Cortex of kidney (tissue), 1 donor: ENCODE measurements at places on chromosomes 6 and 20.

DNA sequence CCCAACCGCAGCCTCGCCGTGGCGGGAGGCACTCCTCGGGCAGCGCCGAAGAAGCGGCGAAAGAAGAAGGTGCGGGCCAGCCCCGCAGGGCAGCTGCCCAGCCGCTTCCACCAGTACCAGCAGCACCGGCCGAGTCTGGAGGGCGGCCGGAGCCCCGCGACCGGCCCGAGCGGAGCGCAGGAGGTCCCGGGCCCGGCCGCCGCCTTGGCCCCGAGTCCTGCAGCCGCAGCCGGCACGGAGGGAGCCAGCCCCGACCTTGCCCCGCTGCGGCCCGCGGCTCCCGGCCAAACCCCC lies 525 bp downstream of the PNRC1 start:
- no peak for DNase-seq

DNA sequence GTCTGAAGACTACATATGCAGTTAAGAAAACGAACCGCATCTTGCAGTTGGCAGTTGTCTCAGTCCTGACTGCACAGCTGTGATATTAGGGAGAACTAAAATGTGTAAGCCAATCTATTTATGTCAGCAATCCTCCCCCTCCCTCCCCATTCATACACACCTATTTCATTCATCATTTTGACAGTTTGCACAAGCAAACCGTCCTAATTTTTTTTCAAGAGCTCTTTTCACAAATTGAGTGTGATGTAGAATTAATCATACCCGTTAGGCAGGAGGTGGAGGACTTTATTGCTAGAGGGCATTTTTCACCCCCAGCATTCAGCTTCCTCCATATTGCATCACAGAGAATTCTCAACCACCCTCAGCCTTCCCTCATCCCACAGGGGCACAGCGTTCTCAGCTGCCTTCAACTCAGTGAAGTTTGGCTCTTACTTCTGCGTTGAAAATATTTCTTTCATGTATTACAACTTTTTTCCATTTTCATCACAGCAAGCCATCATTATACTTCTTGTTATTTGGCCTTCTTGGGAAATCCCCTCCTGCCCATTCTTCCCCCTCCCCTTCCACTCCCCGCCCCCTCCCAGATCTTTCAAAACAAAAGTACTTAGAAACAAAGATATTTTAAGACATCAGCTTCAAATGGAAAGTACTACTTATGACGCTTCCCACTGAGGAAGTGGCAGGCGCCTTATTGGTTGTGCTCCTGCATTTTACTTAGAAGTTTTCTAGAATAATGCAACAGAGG lies 37.5 kb downstream of the NOX3 start:
- no peak for DNase-seq

- DNase-seq, result no peak
Observed at GRCh38 chr6:150006961-150007464, 18.3 kb downstream of the RAET1L start.

DNA sequence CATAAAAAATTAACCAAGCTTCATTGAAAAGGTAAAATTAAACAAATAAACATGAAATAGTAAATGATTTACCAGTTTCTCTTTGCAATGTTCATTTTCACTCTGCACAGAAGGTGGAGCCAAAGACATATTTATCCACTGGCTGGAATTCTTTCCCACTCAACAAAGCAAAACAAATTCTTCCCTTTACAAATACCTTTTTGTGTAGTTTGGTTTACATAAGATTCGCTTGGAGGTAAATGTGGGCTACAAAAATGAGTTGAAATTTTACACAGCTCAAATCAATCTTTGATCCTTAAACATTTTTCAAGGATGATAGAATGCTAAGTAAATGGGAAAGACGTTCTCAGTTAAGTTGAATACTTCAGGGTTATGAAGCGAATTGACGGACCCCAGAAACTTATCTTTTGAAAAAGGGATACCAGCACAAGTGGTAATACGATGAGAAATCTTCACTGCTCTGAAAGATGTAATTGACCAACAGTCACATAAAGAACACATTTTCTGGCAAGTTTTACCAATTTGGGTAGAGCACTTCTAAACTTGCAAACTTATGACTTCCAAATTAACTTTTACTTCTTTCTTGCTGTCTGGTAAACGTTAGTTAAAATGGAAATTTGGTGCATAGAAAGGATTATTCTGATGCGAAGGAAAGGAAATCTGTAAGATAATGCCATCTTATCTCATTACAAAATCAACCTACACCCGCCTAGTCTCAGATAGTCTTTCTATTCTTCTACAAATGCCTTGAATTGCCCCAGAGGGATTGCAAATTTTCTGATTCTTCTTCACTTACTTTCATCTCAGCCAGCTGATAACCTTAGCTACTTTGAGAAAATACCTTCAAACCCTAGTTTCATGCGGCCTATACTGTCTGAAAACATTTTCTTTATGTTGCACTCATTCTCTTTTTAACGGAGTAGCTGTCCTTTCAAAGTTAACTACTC lies 4.7 kb upstream of the GJA1 start:
- DNase-seq, result no peak

- no peak for DNase-seq
Observed at GRCh38 chr6:143223895-143224294, 163.2 kb downstream of the AIG1 start.

- no peak for DNase-seq
Observed at GRCh38 chr6:113202852-113203714, 654.1 kb upstream of the MARCKS start.

DNA sequence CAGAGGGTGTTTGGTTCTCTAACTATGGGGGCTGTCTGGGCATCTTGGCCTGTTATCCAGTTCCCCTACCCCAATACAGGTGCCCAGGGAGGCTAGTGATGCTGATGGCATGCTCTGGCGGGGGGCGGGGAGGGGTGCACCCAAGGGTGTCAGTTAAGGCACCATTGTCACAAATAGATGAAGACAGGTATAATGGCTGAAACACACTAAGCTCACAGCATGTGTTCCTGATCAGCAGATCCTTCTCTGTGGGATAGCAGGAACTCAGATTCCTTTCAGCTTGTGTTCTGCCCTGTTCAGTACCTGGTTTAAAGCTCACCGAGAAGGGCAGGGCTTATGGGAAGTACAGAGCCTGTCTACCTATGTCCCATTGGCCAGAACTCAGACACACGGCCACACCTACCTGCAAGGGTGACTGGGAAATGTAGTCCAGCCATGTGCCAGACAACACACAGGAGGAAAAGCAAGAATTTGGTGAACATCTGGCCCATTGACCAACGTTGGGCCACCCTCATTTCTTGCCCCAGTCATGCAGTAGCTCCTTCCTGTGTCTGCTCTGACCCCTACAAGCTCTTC lies 3.4 kb upstream of the RSPO4 start:
- DNase-seq, result no peak

DNA sequence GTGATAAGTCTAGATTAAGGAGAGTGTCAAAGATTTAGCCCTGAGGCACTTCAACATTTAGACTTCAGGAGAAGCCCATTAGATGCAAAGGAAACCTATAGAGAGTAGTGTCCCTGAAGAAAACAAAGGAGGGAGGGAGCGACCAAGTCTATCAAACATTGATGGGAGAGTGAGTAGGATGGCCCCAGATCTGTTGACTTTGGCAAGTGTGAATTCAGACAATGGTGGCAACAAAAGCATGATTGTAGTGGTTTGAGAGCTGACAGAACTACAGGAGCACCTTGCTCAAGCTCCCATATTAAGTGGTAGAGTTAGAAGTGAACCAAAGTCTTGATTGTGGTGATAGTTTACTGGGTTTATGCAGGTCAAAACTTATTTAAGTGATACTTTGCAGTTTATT lies 979 bp upstream of the ABCF1 start:
- no peak for DNase-seq

DNA sequence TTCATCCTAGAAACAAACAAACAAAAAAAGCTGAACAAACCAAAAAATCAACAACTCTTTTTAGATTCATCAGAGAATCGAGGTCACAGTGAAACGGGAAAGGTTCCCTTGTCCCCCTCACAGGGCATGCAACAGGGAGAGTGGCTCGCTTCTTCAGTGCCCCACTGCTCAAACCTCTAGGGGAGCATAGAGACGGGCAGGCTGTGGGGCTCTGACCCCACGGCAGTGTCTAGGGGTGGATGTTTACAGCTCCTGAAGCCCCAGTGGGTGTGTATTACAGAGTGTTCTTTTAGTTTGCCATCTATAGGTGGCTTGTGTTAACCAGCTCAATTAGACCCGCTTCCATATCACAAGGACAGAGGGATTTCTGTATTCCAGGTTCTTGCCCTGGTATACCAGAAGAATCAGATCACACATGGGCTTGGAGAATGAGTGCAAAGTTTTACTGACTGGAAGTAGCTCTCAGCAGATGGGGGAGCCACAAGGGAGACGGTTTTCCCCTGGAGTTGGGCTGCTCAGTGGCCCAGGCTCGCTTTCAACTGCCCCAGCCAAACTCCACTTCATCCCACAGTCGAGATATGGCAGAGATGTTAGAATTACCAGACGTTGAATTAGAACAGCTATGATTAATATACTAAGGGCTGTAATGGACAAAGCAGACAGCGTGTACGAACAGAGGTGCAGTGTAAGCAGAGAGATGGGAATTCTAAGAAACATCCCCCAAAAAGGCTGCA lies 192.6 kb upstream of the CST7 start:
- DNase-seq, result no peak

GRCh38 chr6:89961481-89961880 lies 67.2 kb downstream of the GJA10 start:
- no peak for DNase-seq

DNA sequence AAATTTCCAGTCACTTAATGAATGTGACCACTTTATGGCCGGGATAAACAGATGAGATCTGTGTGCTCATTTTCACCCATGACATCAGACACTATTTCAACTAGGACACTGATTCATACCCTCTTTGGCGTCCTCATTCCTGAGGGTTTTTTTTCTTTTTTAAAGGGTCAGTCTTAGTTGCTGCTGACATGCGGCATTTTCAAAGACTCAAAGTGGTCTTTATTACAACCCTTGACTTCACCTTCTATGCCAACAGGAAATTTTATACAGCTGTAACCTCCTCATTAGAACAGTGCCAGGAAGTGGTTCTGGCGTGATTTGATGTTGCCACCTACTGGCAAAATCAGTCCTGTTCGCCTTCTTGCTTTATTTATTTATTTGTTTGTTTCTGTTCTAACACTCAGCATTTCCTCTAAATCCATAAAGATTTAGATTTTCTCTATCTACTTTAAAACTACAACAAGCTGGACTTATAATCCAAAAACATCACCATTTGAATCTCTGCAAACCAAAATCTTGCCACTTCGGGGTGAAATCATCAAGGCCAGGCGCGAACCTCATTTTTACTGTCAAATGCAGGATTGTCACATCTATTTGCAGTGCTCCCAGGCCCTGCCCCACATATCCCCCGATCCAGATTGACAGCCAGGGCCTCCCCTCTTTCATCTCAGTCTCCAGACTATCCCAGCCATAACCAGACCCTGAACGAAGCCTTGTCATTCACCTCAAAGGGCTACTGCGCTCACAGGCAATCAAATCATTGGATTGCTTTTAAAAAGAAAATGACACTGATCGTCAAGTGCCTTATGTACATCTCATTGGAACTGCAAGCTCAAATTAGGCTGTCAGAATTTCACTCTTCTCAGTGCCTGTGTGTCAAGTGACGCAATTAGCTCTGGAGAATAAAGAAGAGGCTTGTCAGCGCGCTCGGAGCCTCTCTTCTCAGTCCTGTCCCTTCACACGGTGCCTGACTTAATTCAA lies 77.5 kb downstream of the C6orf118 start:
- DNase-seq, result no peak

DNA sequence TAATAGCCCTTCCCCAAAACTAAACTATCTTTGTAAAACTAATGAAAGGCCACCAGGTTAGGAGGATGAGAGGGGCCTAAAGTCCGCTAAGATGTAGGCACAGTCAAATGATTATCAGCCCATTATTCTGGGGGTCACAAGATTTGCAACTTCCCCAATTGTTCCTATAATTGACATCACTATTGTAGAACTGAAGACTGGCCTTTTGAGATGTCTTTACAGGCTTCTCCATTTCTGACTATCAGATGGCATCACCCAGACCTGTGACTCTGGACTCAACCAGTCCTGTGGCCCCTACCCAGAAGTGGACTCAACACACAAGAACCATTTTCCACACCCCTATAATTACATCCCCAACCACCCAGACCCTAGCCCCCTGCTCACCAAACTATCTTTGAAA lies 61.5 kb upstream of the MAP7 start:
- no peak for DNase-seq

DNA sequence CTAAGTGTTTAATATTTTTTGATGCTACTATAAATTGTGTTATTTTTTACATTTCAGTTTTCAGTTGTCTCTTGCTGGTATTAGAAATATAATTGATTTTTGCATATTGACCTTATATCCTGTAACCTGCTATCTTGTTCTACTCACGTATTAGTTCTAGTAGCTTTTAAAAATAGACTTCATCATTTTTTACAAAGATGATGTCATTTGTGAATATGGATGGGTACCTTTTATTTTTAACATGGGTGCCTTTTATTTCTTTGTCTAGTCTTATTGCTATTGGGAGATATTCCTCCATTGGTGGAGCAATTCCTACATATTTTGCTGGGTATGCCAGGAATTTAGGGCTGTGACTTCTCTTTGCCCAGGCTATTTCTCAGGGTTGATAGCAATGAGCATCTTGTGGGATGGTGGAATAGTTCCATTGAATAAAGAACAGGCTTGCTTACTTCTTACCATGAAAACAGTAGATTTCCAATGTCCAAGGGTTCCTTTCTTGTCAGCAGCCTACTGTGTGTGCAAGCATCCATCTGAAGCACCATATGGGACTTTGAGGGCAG lies 149.7 kb downstream of the CARMIL1 start:
- DNase-seq, result no peak

GRCh38 chr6:161696801-161697200 lies 422.9 kb upstream of the AGPAT4 start:
- DNase-seq, result no peak
